D341Med (cell line): ENCODE measurements at places on chromosomes 2 and 18.
A peak's percentile ranks its signal among the peaks of the same experiment; 100 is the strongest.

GRCh38 chr18:13433685-13434084, 215.1 kb downstream of the LDLRAD4 start:
- DNase-seq: no peak

- peak; percentile 52 for DNase-seq
Measured at GRCh38 chr2:238061315-238062202, 758 bp downstream of the SCLY start.

DNA sequence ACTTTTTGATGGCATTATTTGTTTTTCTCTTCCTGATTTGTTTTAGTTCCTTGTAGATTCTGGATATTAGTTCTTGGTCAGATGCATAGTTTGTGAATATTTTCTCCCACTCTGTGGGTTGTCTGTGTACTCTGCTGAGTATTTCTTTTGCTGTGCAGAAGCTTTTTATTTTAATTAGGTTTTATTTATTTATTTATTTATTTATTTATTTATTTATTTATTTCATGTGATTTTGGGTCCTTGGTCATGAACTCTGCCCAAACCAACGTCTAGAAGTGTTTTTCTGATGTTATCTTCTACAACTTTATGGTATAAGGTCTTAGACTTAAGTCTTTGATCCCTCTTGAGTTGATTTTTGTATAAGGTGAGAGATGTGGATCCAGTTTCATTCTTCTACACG, 292.2 kb downstream of the CDH7 start:
- no peak for DNase-seq

DNA sequence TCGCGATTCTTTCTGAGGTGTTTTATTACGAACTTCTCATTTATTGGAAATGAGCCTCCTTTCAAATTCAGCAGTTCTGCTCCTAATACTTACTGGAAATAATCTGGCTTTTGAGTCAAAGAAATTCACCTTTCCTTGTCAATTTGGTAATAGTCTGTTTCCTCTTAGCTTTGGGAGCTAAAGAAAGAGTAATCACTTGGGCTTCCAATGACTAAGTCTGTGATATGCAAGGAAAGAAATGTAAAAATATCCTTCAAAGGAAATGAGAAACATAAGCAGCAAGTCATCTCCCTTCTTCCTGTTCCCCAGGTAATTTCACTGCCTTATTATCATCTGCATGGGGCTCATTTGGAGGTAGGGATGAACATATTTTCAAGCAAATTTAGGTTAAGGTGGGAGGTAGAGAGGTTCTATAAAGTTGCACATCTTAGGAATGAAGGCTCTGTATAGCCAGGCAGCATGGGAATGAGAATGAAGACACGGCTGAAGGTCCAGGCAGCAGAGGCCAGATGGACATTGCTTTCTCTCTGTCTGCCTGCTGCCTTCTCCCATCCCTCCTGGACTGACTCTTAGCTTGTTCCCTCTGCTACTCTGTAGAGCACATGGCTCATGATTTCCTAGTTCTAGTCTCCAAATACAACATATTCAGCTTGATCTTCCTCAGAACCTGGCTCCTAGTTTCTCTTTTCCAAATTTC, 1.0 kb downstream of the SPP2 start:
- no peak for DNase-seq

DNA sequence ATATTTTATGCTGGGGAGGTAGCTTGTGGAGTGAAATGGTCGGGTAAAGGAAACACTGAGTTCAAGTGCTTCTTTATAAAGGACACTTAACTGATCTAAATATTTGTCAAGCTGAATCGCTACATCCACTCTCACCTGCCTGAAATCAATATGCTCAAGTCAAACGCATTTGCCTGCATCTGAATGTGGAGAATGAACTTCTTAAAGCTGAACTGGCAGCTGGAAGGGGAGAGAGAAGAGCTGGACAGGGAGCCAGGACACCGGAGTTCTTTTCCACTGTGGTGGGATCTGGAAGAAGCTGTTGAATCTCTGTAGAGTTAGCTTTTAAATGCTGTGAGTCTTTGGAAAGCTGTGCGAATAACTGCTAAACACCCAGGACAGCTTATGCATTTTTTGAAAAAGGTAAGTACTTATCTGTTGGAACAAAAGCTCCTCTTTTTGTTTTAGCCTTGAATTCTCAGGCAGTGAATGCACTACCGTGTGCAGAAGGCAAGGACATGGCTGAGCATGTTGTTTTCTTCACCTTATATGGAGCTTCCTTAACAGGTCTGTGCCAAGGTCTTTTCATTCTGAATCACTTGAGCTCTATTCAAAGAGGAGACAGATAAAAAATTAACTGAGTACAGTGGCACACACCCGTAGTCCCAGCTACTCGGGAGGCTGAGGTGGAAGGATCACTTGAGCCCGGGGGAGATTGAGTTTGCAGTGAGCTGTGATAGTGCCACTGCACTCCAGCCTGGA, 74.2 kb upstream of the KLF7 start:
- no peak for DNase-seq

GRCh38 chr2:15251753-15252152, 309.4 kb downstream of the NBAS start:
- DNase-seq: no peak

DNA sequence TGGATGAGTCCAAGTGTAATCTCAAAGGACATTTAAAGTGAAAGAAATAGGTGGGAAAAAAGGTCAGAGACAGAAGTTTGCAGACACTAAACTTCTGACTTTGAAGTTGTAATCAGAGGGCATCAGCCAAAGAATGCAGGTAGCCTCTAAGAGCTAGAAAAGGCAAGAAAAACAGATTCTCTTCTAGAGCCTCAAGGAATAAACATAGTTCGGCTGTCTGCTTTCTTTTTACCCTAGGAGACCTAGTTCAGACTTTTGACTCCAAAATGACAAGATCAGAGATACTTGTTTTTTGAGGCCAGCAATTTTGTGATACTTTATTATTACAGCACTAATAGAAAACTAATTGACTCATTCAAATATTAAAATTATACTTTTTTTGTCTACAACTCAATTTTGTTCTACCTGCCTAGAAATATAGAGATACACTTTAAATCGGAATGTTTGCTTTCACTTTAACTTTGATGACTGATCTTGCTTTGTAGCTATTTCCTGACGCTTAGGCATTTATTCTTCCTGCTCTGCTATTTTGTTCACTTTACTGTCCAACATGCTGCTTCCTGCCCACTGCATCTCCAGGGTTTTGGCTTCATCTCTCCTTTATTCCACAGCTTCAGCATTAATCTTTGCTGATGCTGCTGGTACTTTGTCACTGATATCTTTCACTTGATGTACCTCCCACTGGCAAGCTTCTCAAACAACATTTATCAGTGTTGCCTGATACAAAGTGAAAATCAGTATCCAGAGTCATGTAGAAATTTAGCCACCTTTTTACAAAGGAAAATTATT, 272.5 kb downstream of the DSEL start:
- DNase-seq: no peak
